ENCODE measurements at places on chromosomes 6 and 20.
A peak's percentile ranks its signal among the peaks of the same experiment; 100 is the strongest.

DNA sequence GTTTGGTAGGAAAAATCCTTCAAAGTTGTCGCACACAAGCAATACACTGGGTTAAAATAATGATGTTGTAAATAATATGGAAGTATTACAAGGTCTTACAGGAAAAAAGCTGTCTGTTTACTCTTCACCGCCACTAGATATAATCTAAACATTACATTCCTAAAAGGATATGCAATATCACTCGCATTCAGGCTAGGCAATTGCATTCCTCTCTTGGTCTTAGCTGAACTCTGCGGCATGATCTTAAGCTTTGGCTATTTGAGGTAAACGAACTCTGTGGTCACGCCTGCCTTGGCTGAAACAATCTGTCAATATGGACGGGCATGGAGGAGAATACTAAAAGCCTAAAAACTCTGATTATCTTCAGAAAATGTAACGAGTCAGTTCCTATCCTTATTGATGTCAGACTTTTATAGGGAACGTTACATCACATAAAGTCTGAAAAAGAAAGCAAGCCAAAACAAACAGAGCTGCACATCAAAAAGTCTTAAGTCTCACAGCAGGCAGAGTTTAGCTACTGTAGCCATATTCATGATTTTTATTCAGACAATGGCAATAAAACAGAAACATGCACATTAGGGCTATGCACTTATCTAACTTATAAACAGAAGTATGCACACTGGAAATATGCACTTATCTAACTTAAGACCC is 30.8 kb upstream of the FILIP1 start:
- DNase-seq: peak; percentile 47

- DNase-seq: no peak
Observed at GRCh38 chr6:46023216-46023915, 7.7 kb upstream of the CLIC5 start.

GRCh38 chr6:25012657-25013056 is 76.9 kb upstream of the RIPOR2 start:
- DNase-seq: peak; percentile 66

DNA sequence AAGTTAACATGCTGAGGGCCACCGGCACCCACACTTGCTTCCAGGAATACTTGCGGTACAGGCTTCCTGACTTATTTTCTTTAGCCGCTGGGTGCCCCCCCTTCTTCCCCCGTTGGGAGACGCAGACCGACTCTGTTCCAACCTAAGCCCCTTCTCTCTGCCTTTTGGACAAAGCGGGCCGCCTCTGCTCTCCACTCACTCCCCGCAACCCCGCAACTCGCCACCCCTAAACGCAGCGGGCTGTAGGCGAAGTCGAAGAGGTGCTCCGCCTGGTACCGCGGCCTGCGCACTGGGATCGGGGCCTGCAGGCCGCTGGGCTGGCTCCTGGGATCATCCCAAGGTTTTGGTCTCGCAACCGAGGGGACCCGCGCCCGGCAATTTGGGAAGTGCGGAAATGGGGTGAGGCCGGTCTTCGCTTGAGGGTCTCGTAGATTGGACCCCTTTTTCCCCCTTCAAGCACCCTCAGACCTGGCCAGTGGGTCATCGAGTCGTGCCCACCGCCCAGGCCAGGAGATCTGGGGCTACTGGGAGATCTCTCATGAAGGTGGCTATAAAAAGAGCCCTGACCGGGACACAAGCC is 4.7 kb upstream of the FOXF2 start:
- no peak for DNase-seq

DNA sequence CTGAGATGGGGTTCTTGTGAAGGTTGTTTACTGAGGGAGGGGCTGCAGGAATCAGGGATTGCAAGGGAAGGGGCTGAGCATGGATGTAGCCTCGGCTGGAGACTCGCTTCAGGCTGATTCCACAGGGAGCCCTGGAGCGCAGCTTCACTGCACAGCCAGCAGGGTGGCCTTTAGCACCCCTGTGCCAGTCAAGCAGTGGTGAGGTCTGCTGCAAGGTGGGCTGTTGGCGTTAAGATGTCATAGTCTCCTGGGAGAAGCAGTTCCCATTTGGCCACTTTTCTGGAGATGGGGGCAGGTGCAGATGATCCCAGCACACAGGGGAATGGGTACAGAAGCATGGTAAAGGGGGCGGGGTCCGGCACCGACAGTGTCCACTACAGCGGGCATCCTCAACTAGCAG is 126.3 kb downstream of the TOX2 start:
- DNase-seq: no peak

DNA sequence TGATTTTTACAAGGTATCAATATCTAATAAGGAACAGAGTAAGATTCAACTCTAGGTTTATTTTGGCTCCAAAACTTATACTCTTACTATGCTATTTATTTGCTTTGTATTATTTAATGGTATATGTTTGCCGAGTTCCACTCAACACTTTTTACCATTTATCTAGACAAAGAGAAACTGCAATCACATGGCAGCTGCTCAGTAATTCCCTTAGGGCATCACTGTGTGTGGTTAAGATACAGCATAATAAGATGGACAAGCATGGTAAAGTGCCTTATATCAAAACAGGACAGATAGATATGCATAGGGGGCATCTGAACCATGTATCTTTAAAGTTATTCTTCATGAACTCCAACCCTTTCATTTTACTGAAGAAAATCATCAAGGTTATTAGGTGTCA is 483.0 kb upstream of the ID4 start:
- DNase-seq: no peak

- DNase-seq: no peak
Observed at GRCh38 chr6:157905590-157906342, 75.9 kb upstream of the SYNJ2 start.

DNA sequence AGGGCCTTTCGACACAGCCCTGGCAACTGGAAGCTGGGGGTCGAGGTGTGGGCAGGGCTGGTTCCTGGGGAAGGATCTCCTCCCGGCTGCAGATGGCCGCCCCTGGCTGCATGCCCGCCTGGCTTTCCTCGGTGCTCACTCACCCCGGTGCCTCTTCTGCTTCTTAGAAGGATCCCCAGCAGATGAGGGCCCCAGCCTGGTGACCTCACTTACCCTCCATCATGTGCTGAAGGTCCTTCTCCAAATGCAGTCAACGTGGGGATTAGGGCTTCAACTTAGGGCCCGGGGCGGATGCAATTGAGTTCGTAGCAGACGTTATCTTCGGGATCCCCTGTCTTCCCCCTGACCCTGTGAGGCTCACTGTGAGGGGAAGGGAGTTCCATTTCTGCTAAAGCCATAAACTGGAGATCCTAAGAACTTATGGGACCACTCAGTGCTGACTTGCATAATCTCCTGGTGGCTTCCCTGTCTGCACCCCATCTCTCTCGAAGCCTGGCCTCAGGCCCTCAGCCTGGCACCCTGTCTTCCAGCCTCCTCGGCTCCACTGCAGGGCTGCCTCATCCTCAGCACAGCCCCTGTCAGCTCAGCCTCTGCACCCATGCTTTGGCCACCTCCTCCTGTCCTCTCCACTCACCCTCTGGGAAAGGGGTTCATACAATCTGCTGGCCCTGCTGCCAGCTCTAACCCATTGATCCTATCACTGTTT is 92.6 kb downstream of the THBS2 start:
- DNase-seq: no peak

DNA sequence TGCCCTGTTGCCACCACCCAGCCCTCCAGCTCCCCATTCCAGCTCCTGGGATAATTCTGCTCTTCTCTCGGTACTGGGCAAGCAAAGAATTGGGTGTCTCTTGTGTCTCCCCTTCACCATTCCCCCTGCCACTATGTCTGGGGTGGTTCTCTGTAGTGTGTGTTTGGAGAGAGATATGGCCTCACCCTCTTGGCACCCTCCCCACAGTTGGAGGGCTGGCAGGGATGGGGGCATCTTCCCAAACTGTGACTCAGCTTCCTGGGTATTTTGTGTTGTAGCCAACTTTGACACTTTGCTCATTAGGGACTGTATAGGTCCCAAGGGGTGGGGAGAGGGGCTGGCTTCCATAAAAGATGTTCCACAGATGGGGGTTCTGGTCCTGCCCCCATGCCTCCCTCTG is 1.7 kb downstream of the TNXB start:
- no peak for DNase-seq

DNA sequence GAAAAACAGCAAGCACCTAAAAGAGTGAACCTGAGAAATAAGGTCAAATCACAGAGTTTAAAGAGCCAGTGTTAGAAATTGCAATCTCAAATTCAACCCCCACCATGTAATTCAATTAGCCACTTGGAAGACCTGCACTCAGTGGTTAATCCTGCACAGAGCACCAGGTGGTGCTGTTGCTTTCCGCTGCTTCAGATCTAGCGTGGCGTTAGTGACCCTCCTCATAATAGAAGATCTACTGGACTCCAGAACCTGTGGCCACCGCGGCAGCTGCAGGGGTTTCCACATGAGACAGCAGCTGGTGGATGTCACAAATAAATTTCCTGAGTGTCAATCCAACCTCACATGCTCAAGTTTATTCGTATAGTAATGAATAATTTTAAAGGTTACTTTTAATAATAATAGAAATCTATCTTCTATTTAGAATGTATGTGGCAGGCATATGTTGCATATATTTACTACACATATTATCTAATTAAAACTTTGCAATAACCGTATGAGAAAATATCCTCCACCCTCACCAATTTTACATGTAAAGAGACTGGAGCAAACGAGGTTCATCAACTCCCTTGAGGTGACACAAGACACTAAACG is 84.4 kb downstream of the SYNE1 start:
- DNase-seq: no peak

GRCh38 chr6:138455746-138456400 is 43.4 kb downstream of the NHSL1 start:
- DNase-seq: no peak

- DNase-seq: no peak
Observed at GRCh38 chr6:149046822-149047246, 270.7 kb upstream of the TAB2 start.

GRCh38 chr6:29603456-29603855 is 18.5 kb downstream of the OR2H2 start:
- no peak for DNase-seq

DNA sequence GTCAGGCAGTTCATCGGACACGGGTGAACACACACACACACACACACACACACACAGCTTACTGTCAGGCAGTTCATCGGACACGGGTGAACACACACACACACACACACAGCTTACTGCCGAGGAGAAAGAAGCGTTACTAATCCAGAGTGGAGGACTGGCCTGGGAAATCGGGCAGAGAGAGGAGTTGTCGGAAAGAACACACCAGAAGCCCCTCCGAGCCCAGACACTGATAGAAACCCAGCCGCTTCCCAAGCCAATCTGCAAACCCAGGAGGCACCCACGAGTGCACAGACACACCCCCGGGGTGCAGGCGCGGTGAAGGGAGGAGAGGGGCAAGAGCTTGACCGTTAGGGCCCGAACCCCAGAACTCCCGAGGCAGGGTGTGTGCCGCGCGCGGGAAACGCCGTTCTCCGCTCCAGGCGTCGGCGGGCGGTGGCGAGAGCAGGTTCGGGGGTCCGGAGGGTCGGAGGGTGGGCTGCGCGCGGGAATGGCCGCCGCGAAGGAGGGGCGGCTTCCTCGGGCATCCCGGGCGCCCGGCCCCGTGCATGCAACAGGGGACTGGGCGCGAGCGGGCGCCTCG is 636 bp downstream of the ELOVL2 start:
- DNase-seq: no peak

DNA sequence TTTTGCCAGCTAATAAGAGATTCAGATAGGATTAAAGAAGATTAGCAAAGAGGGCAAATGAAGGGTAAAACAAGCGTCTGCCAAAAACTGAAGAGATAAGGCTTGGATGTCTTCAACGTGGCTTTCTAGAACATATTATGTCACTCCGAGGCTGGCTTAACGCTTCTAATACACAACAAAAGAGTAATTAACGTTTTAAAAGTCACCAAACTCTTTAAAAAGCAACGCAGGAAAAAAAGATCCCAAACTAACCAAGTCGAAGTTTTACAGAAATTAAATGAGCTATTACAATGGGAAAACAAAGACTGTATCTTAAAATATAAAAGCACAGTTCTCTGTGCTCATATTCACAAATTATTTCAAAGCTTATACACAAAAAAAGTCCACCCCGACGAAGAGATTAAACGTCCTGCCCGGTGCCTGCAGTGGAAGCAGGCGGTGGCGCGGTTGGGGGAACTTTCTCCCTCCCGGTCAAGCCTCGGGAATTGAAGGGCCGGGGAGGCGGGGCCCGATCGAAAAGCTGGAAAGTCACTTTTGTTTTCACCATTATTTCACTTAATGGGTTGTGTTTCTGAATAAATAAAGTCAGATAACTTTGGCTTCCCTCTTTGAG is 1.2 kb downstream of the MAK start:
- DNase-seq: no peak

DNA sequence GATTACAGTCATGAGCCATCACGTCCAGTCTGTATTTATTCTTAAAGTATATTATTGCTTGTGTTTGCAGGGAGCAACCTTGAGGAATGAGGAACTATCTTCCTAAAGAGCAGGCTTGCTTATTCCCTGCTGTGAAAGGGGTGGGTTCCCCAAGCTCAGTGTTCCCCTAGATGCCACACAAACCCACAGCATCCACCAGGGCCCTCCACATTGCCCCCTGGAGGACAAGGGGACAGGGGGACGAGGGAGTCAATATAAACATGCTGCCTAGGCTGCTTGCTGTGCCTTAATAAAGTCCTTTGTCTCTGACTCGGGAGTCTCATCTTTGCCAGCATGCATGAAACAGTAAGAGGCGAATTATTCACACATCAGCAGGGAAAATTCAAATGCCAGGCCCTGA is 8.0 kb upstream of the IDH3B start:
- no peak for DNase-seq

- DNase-seq: no peak
Observed at GRCh38 chr20:63544241-63544957, 3.1 kb downstream of the SRMS start.

DNA sequence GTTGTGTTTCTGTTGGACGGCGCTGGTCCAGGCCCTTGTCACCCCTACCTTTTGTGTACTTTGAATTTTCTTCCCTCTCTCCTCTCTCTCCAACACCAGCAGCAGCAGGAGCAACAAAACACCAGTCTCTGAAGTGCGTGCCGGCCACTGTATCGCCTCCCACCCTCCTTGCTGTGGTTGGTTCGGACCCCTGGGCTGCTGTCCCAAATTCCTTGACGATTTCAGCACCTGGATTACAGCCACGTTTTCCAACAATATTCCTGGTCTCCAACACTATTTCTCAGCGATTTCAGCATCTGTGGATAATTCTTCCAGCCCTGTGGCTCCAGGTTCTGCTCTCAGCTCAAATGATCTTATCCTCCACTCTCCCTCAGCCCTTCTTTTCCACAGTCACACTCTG is 11.8 kb downstream of the MAS1 start:
- no peak for DNase-seq

- no peak for DNase-seq
Observed at GRCh38 chr6:21603082-21603952, 9.8 kb downstream of the SOX4 start.

DNA sequence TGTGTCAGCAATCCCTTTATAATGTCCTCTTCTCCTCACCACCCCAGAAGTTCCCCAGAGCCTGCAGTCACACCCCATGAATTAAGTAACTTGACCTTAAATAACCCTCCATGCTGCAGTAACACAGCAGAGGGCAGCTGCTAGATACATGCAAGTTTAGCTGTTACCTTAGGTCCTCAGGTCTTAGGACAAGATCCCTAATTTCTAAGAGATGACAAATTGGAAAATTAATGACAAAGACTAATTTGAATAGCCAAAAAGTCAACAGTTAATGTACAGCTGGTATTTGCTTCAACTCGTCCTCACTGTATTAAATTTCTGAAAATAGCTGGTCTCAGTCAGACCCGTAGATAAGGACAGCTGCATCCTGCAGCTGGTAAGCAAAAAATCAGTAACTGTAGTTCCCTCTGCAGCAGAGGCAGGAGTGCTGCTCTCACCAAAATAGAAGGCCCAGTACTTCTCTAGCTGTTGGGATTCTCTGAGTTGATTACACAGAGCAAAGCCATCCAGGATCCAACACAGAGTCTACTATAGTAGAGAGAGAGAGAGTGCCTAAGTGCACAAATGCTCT is 62.4 kb downstream of the TNFRSF21 start:
- DNase-seq: no peak

GRCh38 chr6:168109171-168109570 is 30.2 kb upstream of the FRMD1 start:
- DNase-seq: no peak
